ENCODE measurements at places on chromosomes 11 and 22.

DNA sequence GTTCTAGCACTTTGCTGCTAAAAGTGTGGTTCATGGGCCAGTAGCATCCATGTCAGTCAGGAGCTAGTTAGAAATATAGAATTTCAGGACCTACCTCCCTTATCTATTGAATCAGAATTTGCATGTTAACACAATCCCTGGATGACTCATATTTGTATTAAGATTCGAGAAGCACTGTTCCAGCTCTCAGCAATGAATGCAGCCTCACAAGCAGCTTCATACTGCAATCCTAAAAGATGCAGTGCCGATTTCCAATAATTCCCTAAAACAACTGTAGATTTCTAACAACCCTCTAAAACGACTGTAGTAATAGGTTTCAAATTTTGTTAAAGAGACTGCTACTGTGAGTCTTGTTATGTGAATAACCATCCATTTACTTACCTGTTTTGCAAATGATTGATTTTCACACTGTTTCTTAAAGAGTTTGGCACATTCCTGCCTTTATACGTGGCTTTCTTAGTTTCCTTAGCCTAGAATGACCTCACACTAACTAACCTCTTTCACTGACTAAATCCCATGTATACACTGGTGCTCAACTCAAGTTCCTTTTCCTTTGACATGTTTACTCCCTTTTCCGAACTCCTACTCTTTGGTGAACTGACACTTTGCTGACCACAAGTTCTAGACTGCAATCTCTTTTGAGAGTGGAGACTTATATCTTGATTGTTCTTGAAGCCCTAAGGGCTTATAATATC lies 511.8 kb downstream of the METTL15 start:
- no peak for DNase-seq

- no peak for DNase-seq
These were observed 13.7 kb downstream of the EHD1 start for GRCh38 chr11:64864473-64865285.

- no peak for DNase-seq
These were observed 310.1 kb downstream of the CADM1 start for GRCh38 chr11:115193914-115194801.

DNA sequence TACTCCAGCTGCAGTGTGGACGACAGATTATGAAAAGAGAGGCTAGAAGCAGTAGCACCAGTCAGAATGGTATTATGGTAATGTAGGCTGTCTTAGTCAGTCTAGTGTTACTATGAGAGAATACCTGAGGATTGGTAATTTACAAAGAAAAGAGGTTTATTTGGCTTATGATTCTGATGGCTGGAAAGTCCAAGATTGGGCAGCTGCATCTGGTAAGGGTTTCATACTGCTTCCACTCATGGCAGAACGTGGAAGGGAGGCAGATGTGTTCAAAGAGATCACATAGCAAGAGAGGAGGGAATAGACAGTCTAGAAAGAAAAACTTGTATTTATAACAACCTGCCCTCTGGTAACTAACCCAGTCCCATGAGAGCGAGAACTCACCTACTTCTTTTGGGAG lies 77.3 kb upstream of the NAV2 start:
- no peak for DNase-seq

All from HFF-Myc (cell line).